ENCODE measurements at places on chromosomes 13 and 19.

GRCh38 chr19:6737873-6738786 lies 750 bp upstream of the GPR108 start:
- DNase-seq = peak; percentile 82

- no peak for DNase-seq
These were observed 6.1 kb upstream of the ECH1 start for GRCh38 chr19:38837656-38838121.

DNA sequence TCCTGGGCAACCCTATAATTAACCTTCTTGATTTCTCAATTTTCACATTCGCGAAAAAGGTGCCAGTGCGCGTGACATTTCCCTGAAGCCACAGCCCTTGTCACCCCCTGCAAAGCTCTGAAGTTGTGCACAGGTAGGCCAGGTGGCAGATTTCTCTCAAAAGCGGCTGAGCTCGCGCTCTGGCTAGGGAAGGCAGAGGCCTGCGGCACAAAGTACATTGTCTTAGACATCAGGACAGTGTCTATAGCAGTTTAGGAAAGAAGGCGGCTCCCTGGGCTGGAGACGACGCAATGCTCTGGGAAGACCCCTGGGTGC lies 42.9 kb upstream of the ZNF14 start:
- DNase-seq = no peak

DNA sequence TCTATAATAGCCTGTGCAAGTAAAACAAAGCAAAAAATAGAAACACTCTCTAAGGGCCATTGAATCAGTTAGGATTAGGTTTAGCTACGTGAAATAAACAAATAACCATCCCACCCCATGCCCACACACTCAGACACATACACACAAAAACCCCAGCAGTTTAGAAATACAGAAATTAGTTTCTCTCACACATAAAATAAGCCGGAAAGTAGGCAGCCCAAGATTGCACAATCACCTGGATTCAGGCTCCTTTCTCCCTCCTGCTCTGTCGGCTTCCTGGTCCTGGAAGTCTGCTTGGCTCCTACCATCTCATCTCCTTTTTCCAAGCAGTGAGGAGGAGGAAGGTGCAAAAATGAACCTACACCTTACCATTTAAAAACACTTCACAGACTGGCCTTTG lies 22.6 kb upstream of the USP12 start:
- no peak for DNase-seq

GRCh38 chr13:50323440-50324065 lies 308.3 kb downstream of the KCNRG start:
- DNase-seq = no peak

DNA sequence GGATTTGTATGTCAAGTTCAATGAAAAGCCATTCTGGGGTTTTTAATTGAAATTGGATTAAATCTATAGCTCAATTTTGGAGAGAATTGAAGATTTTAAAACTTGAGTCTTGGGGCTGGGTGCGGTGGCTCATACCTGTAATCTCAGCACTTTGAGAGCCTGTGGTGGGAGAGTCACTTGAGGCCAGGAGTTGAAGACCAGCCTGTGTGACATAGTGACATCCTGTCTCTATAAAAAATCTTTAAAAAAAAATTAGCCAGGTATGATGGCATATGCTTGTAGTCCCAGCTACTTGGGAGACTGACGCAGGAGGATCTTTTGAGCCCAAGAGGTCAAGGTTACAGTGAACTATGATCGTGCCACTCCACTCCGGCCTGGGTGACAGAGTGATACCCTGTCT lies 41.2 kb downstream of the VAV1 start:
- no peak for DNase-seq

DNA sequence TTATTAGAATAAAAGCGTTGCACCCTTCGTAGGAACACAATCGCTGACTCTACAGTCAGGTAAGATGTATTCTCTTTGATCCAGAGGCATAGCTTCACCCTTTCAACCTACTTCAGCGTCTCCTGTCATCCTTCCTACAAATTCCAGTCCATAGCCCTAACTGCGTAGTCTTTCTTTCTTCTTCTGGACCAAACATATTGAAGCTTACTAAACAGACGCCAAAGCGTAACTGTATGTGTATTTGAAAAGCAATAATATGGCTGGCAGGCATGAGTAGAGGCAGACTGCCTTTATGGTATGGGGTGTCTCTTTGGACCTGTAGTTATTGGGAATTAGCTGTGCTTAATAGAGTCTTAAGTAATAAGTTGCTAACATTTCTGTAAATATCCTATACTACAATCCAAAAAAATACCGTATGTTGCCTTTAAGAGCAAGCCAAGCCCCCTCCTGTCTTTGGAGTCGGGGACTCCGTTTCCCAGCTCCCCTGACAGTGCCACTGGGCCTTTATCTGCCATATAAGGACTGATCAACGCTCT lies 392 bp upstream of the ZNF548 start:
- DNase-seq = no peak

- no peak for DNase-seq
These were observed 1776.2 kb downstream of the PCDH9 start for GRCh38 chr13:65453982-65454381.

- DNase-seq = no peak
These were observed 128.1 kb downstream of the EFNB2 start for GRCh38 chr13:106407338-106407737.

DNA sequence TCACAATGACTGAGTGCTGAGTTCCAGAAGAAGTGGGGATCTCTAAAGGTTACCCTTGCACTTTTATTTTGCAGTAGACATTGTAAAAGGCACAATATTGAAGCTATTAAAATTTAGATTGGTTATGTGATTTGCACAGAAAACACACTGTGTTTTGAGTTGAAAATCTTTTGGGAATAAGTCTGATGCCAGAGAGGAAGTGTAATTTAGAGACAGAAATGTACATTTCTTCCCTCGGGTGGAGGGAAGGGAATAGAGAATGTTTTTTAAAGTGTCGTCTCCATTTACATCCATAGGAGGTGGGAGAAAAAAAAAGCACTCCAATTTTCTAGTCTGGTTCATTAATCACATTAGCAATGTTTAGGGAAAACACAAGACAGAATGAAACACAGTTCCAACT lies 465.8 kb downstream of the OLFM4 start:
- no peak for DNase-seq

- DNase-seq = peak; percentile 31
These were observed 685 bp downstream of the GMFG start for GRCh38 chr19:39335168-39335548.

DNA sequence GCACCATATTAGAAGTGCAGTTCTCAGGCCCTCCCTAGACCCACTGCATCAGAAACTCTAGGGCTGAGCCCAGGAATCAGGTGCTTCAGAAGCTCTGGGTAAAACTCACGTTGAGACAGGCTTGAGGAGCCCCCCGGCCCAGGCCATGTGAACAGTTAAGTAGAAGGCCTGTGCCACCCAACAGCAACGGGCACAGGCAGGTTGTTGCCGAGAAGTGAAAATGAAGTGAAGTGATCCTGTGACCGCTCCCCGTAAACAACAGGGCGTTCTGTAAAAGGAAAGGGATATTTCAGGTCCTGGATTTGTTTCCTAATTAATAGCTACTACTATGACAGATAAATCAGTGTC lies 128.8 kb downstream of the ATP11A start:
- DNase-seq = no peak

DNA sequence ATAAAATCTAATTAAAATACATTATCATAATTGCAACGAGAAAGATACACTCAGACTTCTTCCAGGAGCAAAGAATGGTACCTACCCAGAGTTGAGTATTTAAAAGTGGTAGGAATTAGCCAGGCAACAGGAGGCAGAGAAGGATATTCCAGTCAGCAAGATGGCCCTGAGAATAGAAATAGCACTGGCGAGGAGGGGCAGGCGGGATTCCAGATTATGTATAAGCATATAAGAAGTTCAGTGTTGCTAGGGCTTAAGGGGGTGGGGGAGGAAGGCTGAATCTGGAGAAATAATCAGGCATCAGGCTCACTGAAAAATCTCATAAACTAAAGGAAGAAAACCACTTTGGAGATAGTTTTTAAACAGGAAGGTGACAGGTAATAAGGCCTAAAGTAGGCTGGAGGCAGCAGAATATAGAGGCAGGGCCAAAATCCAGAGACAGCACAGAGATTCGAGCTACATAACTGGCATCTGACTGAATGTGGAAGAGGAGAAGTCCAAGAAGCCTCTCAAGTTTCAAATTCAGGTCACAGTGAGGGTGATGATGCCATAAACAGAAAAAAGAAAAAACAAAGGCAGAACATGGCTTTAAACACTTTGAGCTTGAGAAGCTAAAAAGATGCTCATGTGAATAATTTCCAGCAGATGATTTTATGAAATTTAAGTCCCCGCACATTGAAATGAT lies 7.5 kb downstream of the KPNA3 start:
- DNase-seq = no peak

Measured in stimulated activated CD4-positive, alpha-beta T cell treated with anti-CD3 and anti-CD28 coated beads, Interleukin-4, amount 100 ng/mL, for 24 hours (primary cell).